ENCODE measurements at places on chromosomes 2 and 18.

GRCh38 chr2:74682501-74682900, 28.5 kb downstream of the SEMA4F start:
- DNase-seq: no peak

GRCh38 chr2:67437114-67437513, 40.0 kb downstream of the ETAA1 start:
- no peak for DNase-seq

DNA sequence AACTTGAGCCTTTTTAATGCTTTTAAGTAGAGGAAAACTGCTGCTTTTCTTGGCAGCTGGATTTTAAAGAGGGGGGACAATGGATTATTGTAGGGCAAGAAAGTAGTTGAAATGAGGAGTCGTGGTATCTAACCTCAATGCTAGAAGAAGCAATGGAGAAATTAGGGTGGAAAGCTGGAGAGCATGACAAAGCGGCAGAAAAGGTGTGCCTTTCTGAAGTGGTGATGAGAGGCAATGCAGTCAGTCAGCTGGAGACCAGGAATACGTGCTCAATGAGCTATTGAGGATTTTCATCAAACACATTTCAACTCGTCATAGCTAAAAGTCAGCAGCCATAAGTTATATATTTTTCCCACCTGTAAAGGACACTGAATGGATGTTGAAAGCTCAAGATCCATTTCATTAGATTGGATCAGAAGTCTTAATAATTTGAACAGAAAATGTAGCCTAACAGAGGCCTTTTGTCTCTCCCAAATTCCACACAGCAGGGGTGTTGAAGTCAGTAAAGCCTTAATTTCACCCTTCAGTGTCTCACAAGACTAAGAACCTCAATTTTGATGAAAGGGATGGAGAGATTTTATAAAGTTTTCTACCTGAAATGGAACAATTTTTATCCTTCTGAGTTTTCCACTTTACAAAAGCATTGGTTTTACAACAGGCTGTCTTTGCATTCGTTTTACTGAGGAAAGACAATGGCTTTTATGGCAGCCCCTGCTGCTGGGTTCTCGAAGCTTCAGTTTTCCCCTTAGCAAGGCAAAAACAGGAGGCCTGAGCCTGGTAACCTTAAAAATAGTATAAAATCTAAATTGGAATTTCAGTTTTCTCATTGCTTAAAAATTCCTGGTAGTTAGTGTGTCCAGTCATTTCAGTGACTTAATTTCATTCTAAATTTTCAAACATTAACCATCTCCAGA, 131.1 kb downstream of the CCDC102B start:
- DNase-seq: no peak

GRCh38 chr2:138579556-138579955, 78.0 kb downstream of the SPOPL start:
- no peak for DNase-seq

DNA sequence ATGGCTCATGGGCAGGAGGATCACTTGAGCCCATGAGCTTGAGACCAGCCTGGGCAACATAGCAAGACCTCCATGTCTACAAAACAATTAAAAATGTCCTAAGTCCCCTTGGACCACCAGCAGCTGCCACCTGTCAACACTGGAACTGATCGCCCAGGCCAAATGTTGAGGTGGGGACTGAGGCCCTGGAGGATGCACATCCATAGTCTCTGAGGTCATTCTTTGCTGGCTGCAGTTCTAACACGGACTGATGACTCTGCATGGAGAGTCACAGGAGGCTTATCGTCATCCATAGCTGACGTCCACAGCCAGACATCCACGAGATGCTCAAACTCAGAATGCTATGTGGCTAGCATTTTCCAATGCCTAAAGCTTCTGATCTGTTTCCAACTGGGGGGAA, 151.3 kb downstream of the BCL2 start:
- no peak for DNase-seq

GRCh38 chr2:37985333-37985732, 60.2 kb downstream of the RMDN2 start:
- DNase-seq: no peak

DNA sequence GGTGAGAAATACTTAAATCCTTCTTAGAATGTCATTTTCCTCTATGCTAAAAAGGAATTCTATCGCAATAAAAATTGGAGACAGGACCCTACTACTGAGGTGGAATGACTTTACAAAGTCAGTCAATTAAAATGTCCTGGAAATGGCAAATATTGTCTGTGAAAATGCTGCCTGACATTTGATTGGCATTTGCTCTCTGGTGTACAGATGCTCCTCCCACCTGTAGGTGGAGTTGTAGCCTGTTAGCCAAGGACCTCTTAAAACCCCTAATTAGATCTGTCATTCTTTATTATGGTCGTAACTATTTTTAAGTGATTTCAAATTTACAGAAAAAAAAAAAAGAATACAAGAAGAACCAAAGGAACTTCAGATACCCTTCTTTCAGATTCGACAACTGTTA, 393.1 kb upstream of the KLHL29 start:
- DNase-seq: no peak

DNA sequence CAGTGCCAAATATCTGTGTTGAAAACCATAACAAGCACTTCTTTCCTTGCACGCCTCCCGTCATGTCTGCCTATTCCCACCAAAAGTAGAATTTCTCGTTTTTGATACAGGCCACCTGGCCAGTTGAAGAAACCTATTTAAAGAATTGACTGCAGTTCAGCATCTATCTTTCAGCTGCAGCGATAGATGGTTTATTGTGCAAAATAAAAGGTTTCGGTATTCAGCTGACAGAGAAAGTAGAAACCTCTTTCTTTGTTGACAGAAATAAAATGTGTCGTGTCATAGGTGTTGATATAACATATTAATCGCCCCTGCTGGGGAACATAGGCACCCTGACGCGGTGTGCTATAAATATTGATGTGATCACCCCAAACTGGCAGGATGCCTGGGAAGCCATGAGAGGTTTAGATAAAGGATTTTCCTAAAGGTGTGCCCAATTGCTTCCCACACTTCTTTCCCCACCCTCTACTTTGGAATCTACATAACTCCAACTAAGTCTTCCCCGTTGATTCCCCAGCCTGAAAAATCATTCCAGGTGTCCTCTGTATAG, 570.4 kb downstream of the CCDC85A start:
- DNase-seq: no peak

- peak; percentile 91 for DNase-seq
Measured at GRCh38 chr2:88831792-88832248, 140.3 kb downstream of the RPIA start.

Data from H1 (cell line).